ENCODE measurements at places on chromosomes 3 and 15. TPM values are rescaled to one million over a fixed set of nuclear protein-coding genes. Genes with fewer than 3 reads are reported as not detected.

The SKOR1 gene
- polyA plus RNA-seq, result 0.37 TPM

The STIMATE gene
- 14.6 TPM for polyA plus RNA-seq

The GOLGA6D gene
- polyA plus RNA-seq, result 0.20 TPM

The ECE2 gene
- polyA plus RNA-seq, result not detected

The SPCS1 gene
- 164 TPM for polyA plus RNA-seq

The PLA1A gene
- 7.1 TPM for polyA plus RNA-seq

The TARS3 gene
- 21.3 TPM for polyA plus RNA-seq

The GABRA5 gene
- 0.30 TPM for polyA plus RNA-seq

The CLRN1 gene
- polyA plus RNA-seq, result not detected

The SCN10A gene
- polyA plus RNA-seq, result not detected

The KNG1 gene
- polyA plus RNA-seq, result 179 TPM

The TRIM42 gene
- polyA plus RNA-seq, result not detected

The SLC28A2 gene
- polyA plus RNA-seq, result 0.48 TPM

The C3orf52 gene
- 6.0 TPM for polyA plus RNA-seq

The CYP1A2 gene
- polyA plus RNA-seq, result 0.38 TPM

The GAP43 gene
- 0.75 TPM for polyA plus RNA-seq

The CYP11A1 gene
- polyA plus RNA-seq, result 1.1 TPM
